Panc1 (cell line): ENCODE measurements at places on chromosomes 16 and 17.
A peak's percentile ranks its signal among the peaks of the same experiment; 100 is the strongest.

DNA sequence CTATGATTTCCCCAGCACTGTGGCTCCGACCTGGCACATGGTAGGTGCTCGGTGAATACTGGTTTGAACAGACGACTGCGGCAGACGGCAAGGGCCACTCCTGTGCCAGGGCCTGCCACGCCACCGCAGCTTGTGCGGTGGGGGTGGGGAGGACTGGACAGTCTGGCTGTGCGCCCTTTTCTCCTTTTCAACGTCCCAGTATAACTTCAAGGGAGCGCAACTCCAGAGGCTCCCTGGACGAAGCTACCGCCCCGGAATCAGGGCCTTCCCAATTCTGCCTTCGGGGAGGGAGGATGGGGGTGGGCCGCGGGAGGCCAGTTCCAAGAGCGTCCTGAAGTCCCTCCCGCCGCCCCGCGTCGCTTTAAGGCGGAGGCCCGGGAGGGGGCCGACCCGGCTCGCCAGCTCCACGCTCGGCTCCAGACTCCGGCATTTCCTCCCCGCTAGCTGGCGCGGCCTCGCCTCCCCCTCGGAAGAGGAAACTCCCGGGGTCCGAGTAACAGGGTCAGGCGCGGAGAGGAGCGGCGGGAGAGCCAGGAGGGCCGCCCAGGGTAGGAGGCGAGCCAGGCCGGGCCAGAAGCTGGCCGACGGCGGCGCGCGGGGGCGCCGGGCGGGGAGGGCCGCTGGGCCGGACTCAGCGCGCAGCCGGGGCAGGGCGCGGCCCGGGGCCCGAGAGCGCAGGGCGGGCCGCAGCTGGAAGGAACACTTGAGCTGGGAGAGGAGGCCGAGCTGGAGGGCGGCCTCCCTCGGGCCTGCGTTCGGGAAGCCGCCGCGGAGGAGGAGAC, at the start of gene ITPRIPL2:
Gene ITPRIPL2, plus strand, starts transcription at position 388 of the 782 bp plus-strand sequence. CDS start 498 bp downstream, outside the sequence.
- peak; percentile 84 for DNase-seq

GRCh38 chr17:52546493-52546892, 388.0 kb upstream of the CA10 start:
- no peak for DNase-seq

- DNase-seq, result no peak
These were observed 48.8 kb downstream of the SDK2 start for GRCh38 chr17:73595479-73595878.

- peak; percentile 10 for DNase-seq
These were observed 588.7 kb downstream of the CDH13 start for GRCh38 chr16:83215406-83216001.
